Epithelial cell of prostate (primary cell): ENCODE measurements at places on chromosomes 2 and 18.

GRCh38 chr18:58183226-58183625 lies 139.2 kb downstream of the NEDD4L start:
- DNase-seq = no peak

DNA sequence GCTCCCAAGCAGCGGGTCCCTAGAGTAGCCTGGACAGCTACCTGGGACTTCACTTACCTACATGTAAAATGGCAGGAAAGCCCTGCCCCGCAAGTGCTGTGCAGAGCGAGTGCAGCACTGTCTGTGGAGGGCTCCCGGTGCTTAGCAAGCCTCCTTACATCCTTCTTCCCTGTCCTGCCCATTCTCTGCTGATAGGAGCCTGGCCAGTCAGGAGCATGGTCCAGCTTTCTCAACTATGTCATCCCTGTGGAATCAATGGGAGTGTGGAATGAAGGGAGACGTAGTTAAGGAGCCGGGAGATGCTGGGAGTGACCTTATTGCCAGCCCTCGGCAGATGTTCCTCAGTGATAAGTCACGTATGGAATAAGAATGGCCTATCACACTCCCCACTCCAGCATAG lies 661.9 kb upstream of the ID2 start:
- no peak for DNase-seq

GRCh38 chr18:71998547-71999097 lies 545.5 kb downstream of the CBLN2 start:
- DNase-seq = no peak

- no peak for DNase-seq
Observed at GRCh38 chr2:209901172-209901571, 101.3 kb upstream of the RPE start.

DNA sequence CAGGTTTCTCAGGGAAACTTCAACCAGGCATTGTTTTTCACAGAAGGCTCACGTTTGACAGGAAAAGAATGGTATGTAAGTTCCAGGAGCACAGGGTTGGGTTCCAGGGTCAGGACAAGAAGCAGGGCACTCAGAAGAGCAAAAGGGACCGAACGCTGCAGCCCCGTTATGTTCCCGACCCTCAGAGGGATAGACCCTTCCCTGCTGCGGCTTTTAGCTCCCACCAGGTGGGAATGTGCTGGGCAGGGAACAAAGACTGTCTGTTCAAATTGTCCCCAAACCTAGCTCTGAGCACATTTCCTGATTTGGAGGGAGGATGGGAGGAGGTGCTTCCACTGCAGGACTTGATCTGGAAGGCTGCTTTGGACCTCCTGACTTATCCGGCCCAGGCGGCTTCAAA lies 130.1 kb downstream of the RAB3GAP1 start:
- DNase-seq = no peak

DNA sequence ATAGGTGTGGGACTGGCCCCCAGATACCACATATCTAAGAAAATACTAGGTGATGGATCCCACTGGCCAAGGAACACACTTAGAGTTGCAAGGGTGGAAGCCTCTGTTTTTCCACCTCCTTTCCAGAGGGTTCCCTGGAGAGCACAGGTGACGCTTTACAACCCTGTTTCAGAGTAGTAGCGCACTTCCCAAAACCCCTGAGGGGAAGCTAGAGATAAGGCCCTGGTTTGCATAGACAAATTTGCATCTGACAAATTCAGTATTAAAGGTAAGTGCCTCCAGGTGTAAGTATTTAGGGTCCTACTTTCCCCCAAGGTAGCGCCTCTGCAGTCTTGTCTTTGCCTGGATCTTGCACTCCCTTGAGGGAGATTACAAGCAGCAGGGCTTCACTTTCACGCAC lies 474 bp upstream of the CERKL start:
- DNase-seq = no peak

DNA sequence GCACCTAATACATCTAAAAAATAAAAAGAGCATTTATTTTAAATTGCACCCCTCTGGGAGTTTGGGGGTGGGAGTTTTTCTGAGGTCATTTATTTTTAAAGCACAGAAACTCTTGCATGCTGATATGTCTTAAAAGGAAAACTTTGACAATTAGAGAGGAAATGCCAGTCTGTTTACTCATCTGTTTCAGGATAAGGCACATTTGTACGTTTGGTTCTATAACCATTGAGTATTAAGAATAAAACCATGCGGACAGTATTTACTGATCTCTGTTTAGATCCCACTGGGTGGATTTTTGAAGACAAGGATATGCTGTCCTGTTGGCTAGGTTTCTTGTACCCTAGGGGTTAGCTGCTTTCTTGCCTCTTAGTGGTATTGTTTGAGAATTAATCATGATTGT lies 122.9 kb downstream of the TANC1 start:
- no peak for DNase-seq

DNA sequence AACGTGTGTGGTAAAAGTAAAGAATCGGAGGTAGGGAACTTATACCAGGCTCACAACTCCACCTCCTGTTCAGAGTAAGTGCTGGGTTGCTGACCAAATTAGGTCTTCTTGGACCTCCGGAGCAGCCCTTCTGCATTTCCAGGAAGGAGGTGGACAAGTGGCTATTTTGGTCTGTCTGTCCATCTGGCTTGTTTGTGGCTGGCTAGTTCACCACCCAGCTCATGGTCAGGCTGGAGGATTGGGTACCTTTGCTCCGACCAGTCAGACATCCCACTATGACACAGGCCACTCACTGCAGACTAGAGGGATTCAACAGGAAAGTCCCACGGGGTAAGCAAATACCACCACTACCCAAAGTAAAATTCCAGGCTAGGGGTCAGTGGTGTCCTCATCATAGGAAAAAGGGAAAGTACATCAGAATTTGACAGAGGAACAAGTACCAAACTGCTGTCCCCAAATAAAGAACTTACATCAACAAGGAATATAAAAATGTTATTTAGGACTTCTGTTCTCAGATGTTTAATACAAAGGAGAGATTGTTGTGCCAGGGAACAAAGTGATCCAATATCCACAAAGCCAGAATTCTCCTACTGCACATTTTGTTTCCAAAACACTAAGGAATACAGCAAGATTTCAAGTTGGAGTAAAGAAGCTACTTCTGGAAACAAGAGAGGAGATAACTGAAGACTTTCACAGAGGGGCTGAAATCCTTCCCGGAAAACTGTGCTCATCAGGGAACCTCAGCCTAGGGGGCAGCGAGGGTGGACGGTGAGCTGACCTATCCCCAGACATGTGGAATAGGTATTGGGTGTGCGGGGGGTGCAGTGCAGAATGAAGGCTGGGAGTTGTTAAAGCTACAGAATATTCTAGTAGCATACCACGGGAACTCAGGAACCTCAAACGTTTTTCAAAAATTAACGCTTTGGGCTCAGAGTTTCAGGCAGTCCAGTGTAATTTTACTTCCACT lies 56.9 kb downstream of the BCL2 start:
- no peak for DNase-seq

DNA sequence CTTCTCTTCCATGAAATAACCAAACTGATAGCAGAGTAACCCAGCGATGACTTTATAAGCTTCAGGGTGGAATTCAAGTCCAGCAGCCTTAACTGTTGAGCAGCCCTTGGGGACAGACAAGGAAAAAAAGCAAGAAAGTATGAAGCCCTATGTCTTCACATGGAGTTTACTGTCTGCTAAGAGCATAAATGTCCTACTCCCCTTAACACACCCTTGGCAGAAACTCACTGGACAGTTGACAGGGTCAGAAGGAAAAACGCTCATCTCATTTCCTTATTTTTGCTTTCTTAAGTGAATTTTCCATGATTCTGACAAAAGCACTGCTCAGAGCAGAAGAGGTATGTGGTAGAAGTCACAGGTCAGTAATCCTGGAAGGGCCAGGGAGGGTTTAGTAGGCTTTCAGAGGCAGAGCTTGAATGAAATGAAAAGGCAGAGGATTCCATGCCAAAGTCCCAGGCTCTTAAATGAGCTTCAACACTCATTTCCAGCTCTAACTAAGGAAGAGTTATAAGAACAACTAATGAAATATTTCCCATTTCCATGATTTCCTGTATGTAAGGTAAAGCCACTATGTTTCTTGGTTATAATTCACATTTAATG lies 683.3 kb upstream of the KLHL29 start:
- DNase-seq = no peak

GRCh38 chr2:238634701-238635357 lies 208.1 kb downstream of the ASB1 start:
- no peak for DNase-seq

GRCh38 chr18:57906852-57907251 lies 103.7 kb upstream of the ATP8B1 start:
- DNase-seq = no peak

DNA sequence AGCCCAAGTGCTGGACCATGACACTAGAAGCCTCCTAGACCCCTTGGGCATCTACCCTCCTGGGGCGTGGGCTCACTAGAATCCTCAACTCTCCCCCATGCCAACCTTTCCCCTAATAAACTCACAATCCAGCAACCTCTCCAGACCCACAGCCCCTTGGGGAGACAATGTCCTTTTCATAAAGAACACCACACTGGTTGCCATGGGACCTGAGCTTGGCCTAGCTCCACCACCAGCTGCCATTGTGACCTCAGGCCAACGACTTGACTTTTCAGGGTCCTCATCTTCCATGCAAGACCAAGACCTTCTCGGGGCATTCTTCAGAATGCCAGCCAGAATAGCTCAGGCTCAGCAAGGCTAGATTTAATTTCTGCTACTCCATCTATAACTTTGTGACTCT lies 128.1 kb upstream of the NPAS2 start:
- DNase-seq = no peak

- no peak for DNase-seq
Observed at GRCh38 chr2:195613922-195614321, 43.1 kb upstream of the SLC39A10 start.

DNA sequence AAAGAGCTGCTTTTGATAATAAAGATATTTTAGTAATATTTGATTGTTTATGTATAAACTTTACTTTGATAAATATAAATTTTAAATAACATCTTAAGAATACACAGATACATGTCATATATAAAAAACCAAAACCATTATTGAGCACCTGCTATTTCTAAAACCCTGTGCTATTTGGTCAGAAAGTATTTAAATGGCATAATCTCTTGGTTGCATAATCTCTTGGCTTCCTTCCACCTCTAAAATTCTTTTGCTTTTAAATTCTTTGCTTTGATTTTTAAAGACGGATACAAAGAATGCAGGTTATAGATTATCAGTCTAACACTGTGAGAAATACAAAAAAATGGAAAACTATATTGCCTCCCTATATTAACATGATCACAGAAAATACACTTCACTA lies 36.9 kb downstream of the ACMSD start:
- no peak for DNase-seq

DNA sequence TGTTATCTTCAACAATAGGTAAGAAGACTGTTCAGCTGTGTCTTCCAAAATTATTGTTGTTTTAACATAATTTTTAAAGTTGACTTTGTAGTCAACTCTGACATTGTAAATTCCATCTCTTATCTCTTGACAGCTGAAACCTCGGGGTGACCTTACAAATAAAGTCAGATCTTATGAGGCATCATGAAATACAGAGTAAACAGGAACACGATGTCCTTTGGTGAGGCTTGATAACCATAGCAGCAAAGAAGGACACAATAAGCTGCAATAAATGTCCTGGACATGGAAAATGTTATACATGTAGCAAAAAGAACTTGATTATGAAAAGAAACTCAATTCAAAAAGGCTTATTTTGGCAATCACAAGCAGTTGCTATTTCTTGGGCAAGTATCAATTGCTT lies 618.9 kb upstream of the SLC39A10 start:
- no peak for DNase-seq

DNA sequence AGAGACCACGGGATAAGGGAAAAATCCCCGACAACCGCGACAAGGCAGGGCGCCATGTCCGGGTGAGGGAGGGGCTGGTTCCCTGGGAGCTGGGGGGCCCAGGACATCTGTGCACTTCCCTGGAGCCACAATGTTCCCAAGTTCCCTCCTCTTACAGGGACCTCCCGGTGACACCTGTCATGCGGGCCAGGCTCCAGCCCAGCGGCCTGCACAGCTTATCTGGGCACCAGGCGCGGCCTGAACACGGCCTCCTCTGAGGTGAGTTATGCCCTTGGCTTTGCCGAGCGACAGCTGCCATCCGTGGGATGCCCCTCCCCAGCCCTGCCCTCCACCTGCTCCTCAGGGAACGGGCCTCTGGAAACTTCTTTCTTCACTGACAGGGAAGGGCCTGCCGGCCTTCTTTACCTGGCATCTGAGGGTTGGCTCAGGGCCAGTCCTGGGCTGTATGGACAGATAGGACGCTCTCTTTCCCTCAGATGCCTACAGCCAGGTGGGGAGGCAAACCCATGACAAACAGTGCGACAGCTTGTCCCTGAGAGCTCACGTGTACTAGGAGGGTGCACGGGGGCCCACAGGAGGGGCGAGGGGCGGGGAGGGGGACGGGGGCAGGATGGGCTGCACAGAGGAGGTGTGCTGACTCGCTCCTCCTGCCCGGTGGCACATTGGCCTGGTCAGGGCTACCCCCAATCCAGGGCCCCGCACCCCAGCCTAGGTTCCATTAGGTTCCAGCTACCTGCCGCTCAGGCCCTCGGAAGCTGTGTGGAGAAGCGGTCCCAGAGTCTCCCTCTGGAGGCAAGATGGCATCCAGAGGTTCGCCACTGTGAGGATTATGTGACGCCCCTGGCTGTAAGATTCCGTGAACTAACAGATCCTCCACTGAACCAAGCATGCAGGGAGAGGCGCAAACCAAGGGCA lies 34.9 kb upstream of the HPCAL1 start:
- DNase-seq = no peak

DNA sequence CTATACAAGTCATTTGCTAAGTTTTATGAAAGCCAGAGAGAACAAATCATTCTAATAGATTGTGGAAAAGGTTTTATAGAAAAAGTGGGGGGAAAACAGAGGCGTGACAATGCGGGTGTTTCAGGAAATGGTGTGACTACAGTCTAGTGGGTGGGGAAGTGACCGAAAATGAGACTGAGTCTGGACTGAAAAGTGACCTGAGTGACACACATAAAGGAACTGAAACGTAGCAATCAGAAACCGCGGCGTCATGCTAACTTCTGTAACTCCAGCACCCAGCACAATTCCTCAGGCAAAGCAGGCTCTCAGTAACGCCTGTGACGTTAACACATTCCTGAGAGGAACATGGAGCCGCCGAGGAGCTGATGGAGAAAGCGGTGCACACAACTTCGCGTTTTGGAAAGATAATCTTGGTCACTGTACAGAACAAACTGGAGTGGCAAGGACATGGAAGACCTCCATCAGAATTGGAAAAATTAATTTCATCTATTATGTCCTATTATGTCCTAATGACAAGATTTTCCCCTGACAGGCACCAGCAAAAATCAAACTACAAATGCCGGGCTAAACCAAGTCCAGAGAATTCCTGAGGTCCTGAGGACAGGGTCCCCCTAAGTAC lies 1.4 kb upstream of the CD226 start:
- DNase-seq = no peak
